ENCODE measurements at places on chromosomes 16 and 17. TPM values are rescaled to one million over a fixed set of nuclear protein-coding genes. Genes with fewer than 3 reads are reported as not detected.

WWP2 gene
- 14.1 TPM for polyA plus RNA-seq

RASL10B gene
- 21.8 TPM for polyA plus RNA-seq

CBLN1 gene
- 0.97 TPM for polyA plus RNA-seq

NDEL1 gene
- 31.2 TPM for polyA plus RNA-seq

AATK gene
- polyA plus RNA-seq: 3.6 TPM

DNA sequence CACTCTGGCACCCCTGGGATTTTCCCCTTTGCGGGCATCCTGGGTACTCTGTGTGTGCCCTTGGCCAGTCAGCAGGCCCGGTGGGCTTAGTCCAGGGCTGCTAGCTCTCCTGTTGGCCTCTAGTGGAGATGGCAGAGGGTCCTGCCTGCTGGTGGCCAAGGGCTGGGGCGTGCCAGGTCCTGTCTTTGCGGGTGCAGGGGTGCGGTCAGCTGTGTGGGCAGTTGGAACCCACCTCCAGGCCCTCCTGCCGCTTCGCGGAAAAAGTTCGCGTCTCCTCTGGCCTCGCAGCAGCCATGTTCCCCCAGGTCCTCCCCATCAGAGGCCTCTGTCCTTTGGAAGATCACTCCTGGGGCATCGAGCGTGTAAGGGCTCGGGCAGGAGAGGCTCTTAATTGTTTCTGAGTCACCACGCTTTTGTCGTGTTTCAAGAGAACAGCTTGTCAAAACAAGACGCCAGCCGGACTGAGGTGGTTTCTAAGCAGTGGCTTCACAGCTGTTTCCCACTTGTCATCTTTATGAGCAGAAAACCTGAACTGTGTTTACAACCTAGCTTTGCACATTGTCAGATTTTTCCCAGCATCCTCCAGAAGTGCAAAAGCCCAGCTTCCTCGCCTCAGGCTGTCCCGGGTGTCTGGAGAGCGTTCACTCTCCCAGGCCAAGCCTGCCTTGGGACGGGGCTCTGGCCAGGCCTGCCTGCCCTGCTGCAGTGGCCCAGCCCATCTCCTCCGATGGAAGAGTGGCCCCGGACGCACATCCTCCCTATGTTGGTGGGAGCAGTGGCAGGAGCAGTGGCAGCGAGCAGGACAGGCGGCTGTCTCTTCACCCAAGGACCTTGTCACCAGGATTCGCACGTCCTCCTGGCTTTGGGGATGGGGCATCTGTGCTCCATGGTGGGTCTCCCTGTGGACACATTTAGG is 5.0 kb upstream of the DNASE1L2 start:
- H3K27ac ChIP-seq: no peak overlapping the region
- H3K36me3 ChIP-seq: peaks cover 7% of the 10 kb centered on the region
- peaks cover under 1% of the 10 kb centered on the region for H3K4me1 ChIP-seq
- no peak overlapping the region for H3K4me3 ChIP-seq
- no peaks in the 10 kb centered on the region for H3K27me3 ChIP-seq

DNA sequence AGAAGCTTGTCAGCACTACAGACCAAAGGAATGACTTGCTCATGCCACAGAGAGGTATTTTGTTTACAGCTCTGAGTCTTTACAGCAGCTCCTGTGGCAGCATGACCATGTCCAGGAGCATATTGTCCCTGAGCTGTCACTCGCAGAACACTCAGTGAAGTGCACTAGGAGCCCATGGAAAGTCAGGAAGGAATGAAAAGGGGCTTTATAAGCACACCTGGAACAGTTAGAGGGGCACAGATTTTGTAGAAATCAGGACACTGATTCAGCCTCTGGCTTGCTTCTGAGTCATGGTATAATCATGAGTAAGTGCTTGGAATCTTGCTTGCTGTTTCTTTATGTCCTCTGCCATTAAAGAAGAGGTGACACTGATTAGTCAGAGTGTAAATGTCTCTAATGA is 41.0 kb downstream of the TADA2A start:
- peaks cover 7% of the 10 kb centered on the region for H3K4me1 ChIP-seq
- no peak overlapping the region for H3K27ac ChIP-seq
- DNase-seq: no peak
- H3K27me3 ChIP-seq: no peaks in the 10 kb centered on the region
- no peak overlapping the region for H3K4me3 ChIP-seq
- peaks cover 7% of the 10 kb centered on the region for H3K36me3 ChIP-seq

- H3K27ac ChIP-seq: no peak overlapping the region
- DNase-seq: no peak
- H3K36me3 ChIP-seq: peaks cover 42% of the 10 kb centered on the region
- H3K27me3 ChIP-seq: no peaks in the 10 kb centered on the region
- no peak overlapping the region for H3K4me3 ChIP-seq
These were observed 26.9 kb downstream of the ATAD5 start for GRCh38 chr17:30858556-30859250.

GRCh38 chr16:67525176-67525860 is 3.3 kb upstream of the RIPOR1 start:
- H3K4me3 ChIP-seq: no peak overlapping the region
- H3K36me3 ChIP-seq: no peaks in the 10 kb centered on the region
- H3K27me3 ChIP-seq: peaks cover 71% of the 10 kb centered on the region
- no peak for DNase-seq
- H3K27ac ChIP-seq: no peak overlapping the region

GRCh38 chr17:10169290-10169689 is 29.1 kb downstream of the GAS7 start:
- H3K4me3 ChIP-seq: no peak overlapping the region
- no peak overlapping the region for H3K27ac ChIP-seq
- no peaks in the 10 kb centered on the region for H3K36me3 ChIP-seq
- DNase-seq: no peak

- H3K4me3 ChIP-seq: no peak overlapping the region
- H3K36me3 ChIP-seq: peaks cover 2% of the 10 kb centered on the region
- DNase-seq: no peak
- no peaks in the 10 kb centered on the region for H3K4me1 ChIP-seq
- no peaks in the 10 kb centered on the region for H3K27me3 ChIP-seq
These were observed 38.3 kb downstream of the REXO5 start for GRCh38 chr16:20844588-20844987.

GRCh38 chr17:17793378-17794214 is 43.2 kb downstream of the SREBF1 start:
- H3K27me3 ChIP-seq: peaks cover 28% of the 10 kb centered on the region
- H3K4me3 ChIP-seq: no peak overlapping the region
- H3K27ac ChIP-seq: no peak overlapping the region
- no peak for DNase-seq
- H3K36me3 ChIP-seq: no peaks in the 10 kb centered on the region

DNA sequence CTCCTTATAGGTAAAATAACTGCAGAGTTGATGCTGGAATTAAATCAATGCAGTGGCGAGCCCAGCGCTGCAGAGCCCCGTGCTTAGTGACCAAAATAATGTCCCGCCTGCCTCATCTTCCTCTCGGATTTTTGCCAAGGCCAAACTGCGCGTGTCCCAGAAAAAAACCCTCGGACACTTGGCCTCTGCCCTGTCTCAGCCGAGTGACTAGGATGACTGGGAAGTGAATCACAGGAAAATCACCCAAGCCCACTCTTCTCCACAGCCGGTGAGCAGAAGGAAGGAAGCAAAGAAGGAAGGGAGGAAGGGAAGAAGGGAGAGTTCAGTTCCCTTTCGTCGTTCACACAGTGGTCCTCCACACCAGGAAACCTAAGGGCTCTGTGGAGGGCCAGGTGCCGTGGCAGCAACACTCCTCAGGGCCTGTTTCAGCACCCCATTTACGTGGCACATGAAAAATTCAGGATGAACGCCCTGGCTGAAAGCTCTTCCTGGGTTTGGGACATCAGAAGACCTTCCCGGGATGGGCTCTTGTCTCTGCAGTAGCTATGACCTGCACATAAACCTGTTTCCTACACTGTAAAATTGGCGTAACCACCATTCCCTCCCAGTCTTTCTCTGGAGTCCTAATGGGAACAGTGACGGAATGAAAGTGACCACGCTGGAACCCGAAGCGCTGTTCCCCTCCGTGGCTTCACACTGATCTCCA is 25.4 kb upstream of the HOXB13 start:
- peaks cover 99% of the 10 kb centered on the region for H3K27me3 ChIP-seq
- DNase-seq: no peak
- H3K36me3 ChIP-seq: no peaks in the 10 kb centered on the region
- H3K4me1 ChIP-seq: peaks cover 7% of the 10 kb centered on the region
- no peak overlapping the region for H3K27ac ChIP-seq

DNA sequence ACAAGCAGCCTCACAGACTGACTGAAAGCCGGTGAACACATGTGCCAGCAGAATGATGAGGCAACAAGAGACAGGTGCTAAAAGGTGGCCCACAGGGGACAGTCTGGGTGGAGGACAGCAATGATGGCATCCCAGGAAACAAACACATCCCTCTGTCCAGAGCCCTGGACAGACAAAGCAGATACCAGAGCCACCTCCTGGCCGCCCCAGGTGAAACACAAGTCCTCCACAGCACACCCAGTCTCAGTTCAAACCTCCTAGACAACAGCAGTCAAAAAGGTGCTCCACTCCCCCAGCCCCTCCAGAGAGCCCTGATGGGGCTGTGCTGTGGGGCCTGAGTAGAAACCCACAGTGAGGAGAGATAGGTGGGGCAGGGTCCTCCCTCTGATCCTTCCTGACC is 20.3 kb upstream of the CDH5 start:
- no peak overlapping the region for H3K4me3 ChIP-seq
- H3K27me3 ChIP-seq: no peaks in the 10 kb centered on the region
- H3K36me3 ChIP-seq: no peaks in the 10 kb centered on the region
- no peaks in the 10 kb centered on the region for H3K4me1 ChIP-seq

- no peak for DNase-seq
- no peaks in the 10 kb centered on the region for H3K4me1 ChIP-seq
- H3K4me3 ChIP-seq: no peak overlapping the region
- H3K36me3 ChIP-seq: no peaks in the 10 kb centered on the region
These were observed 10.2 kb downstream of the DPEP1 start for GRCh38 chr16:89623511-89624261.

GRCh38 chr16:86027373-86028126 is 128.6 kb downstream of the IRF8 start:
- no peak overlapping the region for H3K4me3 ChIP-seq
- H3K27ac ChIP-seq: no peak overlapping the region
- H3K36me3 ChIP-seq: no peaks in the 10 kb centered on the region
- DNase-seq: no peak
- peaks cover 6% of the 10 kb centered on the region for H3K4me1 ChIP-seq
- H3K27me3 ChIP-seq: no peaks in the 10 kb centered on the region

DNA sequence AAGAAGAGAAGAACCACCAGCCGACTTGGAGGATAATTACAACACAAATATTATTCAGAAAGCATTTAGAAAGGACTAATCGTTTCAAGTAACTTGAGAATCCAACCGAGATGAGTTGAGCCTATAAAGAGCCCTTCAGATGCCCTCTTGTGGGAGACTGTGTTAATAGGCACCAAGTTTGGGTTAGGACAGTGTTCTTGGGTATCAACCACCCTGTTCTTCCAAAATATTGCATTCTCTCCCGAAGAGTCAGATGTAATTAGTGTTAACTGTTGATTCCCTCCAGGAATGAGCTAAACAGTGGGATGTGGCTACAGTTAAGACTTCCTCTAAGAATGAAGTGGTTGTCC is 87.8 kb upstream of the NOL11 start:
- H3K36me3 ChIP-seq: no peaks in the 10 kb centered on the region
- no peak overlapping the region for H3K4me3 ChIP-seq
- DNase-seq: no peak
- no peak overlapping the region for H3K27ac ChIP-seq

DNA sequence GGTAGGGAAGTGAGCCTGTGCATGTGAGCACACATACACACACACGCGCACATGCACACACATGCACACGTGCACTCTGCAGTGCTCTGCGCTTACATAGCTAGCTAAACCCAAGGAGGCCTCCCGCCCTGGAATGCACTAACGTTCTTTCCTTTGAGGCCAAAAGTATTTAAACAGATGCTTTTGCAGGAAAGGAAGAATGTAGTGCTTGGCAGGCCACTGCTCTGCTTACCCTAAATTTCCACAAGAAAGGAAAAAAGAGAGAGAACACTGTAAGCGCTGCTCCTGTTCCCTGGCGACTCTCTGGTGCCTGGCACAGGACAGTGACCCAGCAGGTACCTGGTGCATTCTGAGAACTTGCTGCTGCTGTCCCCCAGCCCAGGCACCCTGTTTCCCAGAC is 31.3 kb upstream of the MRPS23 start:
- no peaks in the 10 kb centered on the region for H3K36me3 ChIP-seq
- H3K27me3 ChIP-seq: no peaks in the 10 kb centered on the region
- H3K4me1 ChIP-seq: peaks cover 22% of the 10 kb centered on the region
- no peak overlapping the region for H3K27ac ChIP-seq
- no peak for DNase-seq
- no peak overlapping the region for H3K4me3 ChIP-seq

DNA sequence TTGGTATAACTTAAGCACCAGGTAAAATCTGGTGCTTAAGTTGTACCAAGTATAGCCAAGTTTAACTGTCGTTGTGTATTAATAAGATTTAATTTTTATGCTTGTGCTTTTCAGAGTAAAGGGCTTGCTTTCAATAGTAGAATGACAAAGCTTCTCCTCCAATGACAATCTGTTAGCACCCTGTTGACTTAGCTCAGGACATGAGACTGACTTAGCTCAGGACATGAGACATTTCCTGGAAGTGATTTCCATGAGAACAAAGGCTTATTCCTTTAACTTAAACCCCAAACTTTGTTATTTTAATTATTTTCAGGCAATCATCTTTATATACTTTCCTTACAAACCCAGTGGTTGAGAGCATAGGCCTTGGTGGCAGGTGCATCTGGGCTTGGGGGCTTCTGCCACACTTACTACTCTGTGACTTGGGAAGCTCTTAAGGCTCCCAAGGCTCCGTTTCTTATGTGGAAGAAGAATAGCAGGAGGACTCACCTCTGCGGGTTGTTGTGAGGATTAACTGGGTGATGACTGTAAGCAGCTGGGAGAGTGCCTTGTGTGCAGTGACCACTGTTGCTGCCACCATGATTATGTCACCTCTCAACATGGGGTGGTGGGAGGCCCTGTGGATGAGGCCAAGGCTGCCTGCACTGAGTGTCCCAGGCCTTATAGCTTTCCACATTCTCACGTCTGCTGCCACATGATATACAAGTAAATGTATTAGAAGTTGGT is 59.4 kb upstream of the CMIP start:
- H3K4me3 ChIP-seq: no peak overlapping the region
- H3K27me3 ChIP-seq: no peaks in the 10 kb centered on the region
- no peak for DNase-seq
- H3K27ac ChIP-seq: no peak overlapping the region

GRCh38 chr16:70759666-70760065 is 41.3 kb downstream of the VAC14 start:
- no peak overlapping the region for H3K27ac ChIP-seq
- no peak for DNase-seq
- peaks cover 12% of the 10 kb centered on the region for H3K36me3 ChIP-seq
- no peak overlapping the region for H3K4me3 ChIP-seq
- H3K4me1 ChIP-seq: 0 out of 2 replicates have a peak, but pooled peaks cover 2% of the 10 kb centered on the region
- H3K27me3 ChIP-seq: no peaks in the 10 kb centered on the region

GRCh38 chr16:47043970-47044684 is 70.7 kb upstream of the DNAJA2 start:
- H3K36me3 ChIP-seq: no peaks in the 10 kb centered on the region
- no peaks in the 10 kb centered on the region for H3K27me3 ChIP-seq
- no peak for DNase-seq

DNA sequence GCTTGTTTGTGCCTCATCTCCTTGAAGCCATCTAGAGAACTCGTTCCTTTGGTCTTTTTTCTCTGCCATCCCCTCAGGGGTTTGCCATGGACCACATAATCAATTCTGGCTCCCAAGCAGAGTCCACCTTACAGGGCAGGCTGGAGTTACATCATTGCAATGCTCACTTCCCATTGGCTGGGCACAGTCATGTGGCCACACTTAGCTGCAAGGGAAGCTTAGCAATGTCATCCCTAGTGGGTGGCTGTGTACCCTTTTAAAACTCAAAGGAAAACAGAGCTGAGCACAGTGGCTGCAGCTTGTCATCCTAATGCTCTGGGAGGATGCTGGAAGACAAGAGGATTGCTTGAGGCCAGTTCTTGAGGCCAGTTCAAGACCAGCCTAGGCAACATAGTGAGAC is 41.9 kb upstream of the POLR3E start:
- no peak for DNase-seq
- no peaks in the 10 kb centered on the region for H3K4me1 ChIP-seq
- H3K27ac ChIP-seq: no peak overlapping the region
- H3K27me3 ChIP-seq: no peaks in the 10 kb centered on the region
- peaks cover 35% of the 10 kb centered on the region for H3K36me3 ChIP-seq
- H3K4me3 ChIP-seq: no peak overlapping the region

Measured in H1 (cell line).